ENCODE measurements at places on chromosomes 5 and 9.

GRCh38 chr5:35365758-35366157 lies 135.5 kb upstream of the PRLR start:
- no peak for DNase-seq

DNA sequence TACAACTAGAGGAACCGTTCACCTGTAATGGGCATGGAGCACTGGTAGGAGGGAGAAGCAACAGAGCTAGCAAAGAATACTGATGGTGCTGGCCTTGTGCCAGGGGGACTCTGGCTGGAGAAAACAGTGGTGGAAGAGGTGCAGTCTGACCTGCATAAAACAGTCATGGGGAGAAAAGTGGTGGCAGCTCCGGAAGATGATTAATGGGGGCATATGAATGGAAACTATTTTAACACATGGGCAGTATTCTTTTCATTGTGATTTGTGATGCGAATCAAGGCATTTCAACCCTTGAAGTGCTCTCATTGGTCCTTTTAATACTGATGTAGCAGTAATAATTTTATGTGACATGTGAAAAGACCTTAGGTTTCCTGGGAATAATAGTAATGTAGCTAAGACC lies 219.6 kb downstream of the ADAMTS6 start:
- DNase-seq: no peak

- DNase-seq: no peak
These were observed 329.3 kb downstream of the ENC1 start for GRCh38 chr5:74310997-74311930.

- DNase-seq: peak; percentile 12
These were observed 52.6 kb downstream of the INIP start for GRCh38 chr9:112665347-112665746.

GRCh38 chr9:119836036-119836435 lies 466.8 kb upstream of the BRINP1 start:
- DNase-seq: no peak

GRCh38 chr9:79629721-79630120 lies 58.0 kb downstream of the TLE4 start:
- no peak for DNase-seq

GRCh38 chr5:75048457-75048953 lies 3.9 kb downstream of the GCNT4 start:
- DNase-seq: no peak

- DNase-seq: no peak
These were observed 91.1 kb downstream of the TRIO start for GRCh38 chr5:14234204-14234603.

GRCh38 chr9:125883565-125884217 lies 136.5 kb downstream of the PBX3 start:
- no peak for DNase-seq

- no peak for DNase-seq
These were observed 32.2 kb downstream of the IER5L start for GRCh38 chr9:129145841-129146292.

DNA sequence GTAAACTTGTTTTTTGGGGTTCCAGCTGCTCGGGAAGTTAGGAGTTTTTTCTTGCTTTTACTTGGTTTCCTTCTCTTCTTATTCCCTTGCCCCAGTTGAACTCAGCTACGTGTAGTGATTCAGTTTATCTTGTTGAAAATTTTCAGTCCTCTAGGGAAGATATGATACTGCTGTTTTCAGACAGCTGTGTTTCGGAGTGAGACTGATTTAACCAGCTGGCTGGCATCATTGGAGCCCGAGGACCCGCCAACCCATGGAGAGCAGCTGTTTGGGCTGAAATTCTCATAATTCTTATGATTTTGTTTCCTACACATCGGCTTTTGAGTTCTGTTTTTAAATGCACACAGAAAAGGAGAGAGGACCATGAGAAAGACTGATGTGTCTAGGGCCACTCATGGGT lies 271.5 kb downstream of the NR3C1 start:
- DNase-seq: no peak

DNA sequence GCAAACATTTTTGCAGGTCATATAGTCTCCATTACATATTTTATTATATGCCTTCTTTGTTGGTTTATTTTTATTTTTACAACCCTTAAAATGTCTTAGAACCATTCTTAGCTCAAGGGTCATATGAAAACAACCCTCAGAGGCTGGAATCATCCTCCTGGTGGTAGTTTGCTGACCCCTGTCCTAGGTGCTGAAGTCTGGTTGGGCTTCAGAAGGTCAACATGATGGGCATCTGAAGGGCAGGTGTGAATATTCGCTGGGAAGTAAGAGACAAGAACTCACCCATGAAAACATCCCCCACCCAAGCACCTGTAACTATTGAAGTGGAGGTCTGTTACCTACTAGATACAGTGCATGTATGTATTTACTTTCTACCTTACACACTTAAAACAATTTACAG lies 75.4 kb downstream of the OSMR start:
- peak; percentile 16 for DNase-seq

- peak; percentile 19 for DNase-seq
These were observed 45.4 kb downstream of the PTTG1 start for GRCh38 chr5:160466889-160467554.

DNA sequence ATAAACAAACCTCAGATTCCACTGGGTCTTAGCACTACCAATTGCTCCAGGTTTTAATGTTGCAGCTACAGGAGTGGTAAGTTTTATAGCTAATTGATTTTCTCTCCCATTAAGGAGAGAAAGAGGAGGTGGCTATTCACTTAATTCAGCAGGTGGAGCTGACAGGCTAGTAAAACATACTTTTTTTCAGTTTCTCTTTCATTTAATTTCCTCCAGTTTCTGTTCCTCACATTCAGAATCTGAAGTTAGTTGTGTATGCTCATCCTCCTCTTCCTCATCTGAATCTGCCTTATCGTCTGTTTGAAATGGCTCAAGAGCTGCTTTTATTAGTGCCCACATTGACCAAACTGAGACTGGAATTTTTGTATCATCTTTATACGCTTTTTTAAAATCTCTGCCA lies 98.0 kb downstream of the PLPPR1 start:
- no peak for DNase-seq

DNA sequence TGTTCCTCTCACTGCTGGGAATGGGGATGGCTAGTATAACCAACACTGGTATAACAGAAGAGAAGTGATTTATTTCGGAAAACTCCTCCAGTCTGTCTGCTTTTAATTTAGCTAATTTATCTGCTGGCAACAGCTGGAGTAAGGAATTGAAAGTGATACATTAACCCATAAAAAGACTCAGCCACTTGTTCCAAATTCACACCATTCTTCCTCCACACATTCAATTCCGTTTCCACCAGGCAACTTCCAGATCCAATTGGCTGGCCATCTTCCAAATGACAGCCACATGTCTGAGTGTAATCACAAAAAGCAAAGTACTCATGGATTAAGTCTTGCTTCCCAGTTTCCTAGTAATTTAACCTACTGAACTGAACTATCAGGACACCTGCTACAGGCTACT lies 77.1 kb upstream of the RETREG1 start:
- no peak for DNase-seq

DNA sequence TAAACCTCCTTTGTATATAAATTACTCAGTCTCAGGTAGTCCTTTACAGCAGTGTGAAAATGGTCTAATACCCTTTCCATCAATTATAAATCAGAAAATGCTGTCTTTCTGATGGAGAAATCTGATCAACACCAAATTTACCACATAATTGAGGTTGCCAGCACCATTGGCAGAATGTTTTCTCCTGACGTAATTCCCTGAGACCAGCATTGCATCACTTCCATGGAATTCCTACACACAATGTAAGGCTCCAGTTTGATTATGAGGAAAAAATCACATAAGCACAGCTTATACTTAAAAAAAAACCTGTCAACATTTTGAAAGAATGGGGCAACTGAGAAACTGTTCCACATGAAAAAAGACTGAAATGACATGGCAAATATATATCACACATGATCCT lies 618.7 kb upstream of the CDH6 start:
- no peak for DNase-seq

- no peak for DNase-seq
These were observed 847.0 kb downstream of the TLE1 start for GRCh38 chr9:80842389-80842788.

GRCh38 chr9:3526997-3527940 lies 1.5 kb upstream of the RFX3 start:
- DNase-seq: peak; percentile 79

DNA sequence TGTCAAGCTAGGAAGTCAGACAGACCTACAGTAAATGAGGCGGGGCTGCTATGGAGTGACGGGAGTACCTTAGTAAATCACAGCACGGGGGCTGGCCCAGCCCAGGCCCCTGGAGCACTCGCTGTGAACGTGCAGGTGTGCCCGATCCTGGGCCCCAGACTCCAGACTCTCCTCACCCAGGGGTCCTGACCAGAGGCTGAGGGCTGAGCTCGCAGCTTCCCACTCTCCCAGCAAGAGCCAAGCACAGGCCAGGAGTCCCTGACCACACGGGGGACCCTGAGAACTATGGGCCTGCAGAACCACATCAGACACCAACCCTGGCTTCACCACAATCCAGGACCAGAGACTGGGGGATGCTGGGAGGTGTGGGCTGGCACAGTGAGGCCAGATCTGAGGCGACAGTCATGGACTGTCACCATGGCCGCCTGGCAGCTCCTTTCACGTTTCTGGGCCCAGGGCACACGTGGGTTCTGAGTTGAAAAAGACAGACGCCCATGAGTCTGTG lies 73.4 kb downstream of the ADAMTS2 start:
- no peak for DNase-seq

All from NB4 (cell line).